ENCODE measurements at places on chromosomes 16 and 17. TPM values are rescaled to one million over a fixed set of nuclear protein-coding genes. Genes with fewer than 3 reads are reported as not detected.

The CTRL gene
- 1.7 TPM for total RNA-seq

The CACNG4 gene
- 5.9 TPM for total RNA-seq

The UMOD gene
- not detected for total RNA-seq

The SYNGR2 gene
- 50.0 TPM for total RNA-seq

DNA sequence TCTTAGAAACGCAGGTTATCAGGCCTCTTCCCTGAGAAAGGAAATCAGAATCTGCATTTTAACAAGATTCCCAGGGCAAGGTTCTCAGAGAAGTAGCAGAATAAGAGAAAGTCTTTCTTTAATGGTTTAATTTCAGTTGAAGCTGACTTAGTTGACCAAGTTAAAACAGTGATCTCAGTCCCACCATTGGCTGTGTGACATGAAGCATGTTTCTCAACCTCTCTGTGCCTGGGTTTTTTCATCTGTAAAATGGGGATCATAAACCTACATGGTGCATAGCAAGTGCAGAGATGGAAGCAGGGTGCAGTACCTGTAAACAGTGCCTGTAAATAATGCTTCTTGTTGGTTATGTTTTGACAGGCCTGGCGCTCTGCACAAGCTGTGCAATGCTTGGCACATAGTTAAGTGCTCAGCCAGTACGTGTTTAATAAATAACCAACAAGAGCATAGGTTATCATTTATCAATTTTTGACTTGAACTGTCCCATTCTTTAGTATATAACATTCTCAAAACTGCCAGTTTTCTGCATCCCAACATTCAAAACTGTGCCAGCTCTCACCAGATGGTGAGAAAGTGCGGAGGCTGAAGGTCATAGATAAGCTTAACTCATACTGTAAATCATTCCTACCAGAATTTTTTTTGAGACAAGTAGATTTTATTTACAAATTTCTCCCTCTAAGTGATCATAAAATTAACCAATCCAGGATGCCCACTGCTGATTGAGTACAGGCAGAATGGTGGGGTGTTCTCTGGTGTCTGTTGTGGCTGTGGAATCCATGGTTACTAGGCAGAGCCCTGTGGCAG lies 6.9 kb downstream of the C17orf67 start:
- no peaks in the 10 kb centered on the region for H3K36me3 ChIP-seq
- no peaks in the 10 kb centered on the region for H3K27me3 ChIP-seq
- no peaks in the 10 kb centered on the region for H3K4me1 ChIP-seq
- H3K4me3 ChIP-seq = no peak overlapping the region

DNA sequence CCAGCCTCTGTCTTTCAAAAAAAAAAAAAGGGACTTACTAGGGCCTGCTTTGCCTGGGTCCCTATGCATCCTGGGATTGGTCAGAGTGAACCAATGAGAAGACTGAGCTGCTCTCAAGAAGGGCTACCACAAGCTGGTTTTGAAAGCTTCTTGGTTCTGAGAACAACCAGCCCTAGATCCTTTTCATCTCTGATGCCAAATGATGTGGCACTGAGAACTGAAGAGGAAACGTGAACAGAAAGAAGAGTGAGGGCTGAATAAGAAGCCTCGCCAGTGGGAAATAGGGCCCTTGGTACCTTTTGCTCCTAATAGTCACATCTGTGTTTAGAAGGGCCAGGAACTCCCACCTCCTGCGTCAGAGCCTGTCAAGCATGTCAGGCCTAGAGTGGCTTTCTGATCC lies 10.7 kb downstream of the TACO1 start:
- H3K4me3 ChIP-seq = no peak overlapping the region
- no peaks in the 10 kb centered on the region for H3K27me3 ChIP-seq
- H3K36me3 ChIP-seq = peaks cover 11% of the 10 kb centered on the region
- H3K27ac ChIP-seq = no peak overlapping the region
- DNase-seq = no peak

GRCh38 chr17:59688008-59688407 lies 19.2 kb downstream of the PTRH2 start:
- H3K4me1 ChIP-seq = no peaks in the 10 kb centered on the region
- H3K4me3 ChIP-seq = no peak overlapping the region
- H3K27me3 ChIP-seq = no peaks in the 10 kb centered on the region
- peaks cover 13% of the 10 kb centered on the region for H3K36me3 ChIP-seq
- DNase-seq = no peak

- no peaks in the 10 kb centered on the region for H3K36me3 ChIP-seq
- H3K4me3 ChIP-seq = no peak overlapping the region
- H3K27me3 ChIP-seq = no peaks in the 10 kb centered on the region
- no peak for DNase-seq
- H3K27ac ChIP-seq = no peak overlapping the region
These were observed 28.0 kb upstream of the MAF start for GRCh38 chr16:79628501-79628975.

- no peak overlapping the region for H3K4me3 ChIP-seq
- DNase-seq = no peak
- peaks cover 2% of the 10 kb centered on the region for H3K4me1 ChIP-seq
- H3K27ac ChIP-seq = no peak overlapping the region
These were observed 26.6 kb downstream of the ACSF3 start for GRCh38 chr16:89120281-89120680.

- H3K4me3 ChIP-seq = no peak overlapping the region
- no peak overlapping the region for H3K27ac ChIP-seq
- no peaks in the 10 kb centered on the region for H3K27me3 ChIP-seq
- DNase-seq = no peak
These were observed 53.1 kb downstream of the AIPL1 start for GRCh38 chr17:6381526-6382465.

DNA sequence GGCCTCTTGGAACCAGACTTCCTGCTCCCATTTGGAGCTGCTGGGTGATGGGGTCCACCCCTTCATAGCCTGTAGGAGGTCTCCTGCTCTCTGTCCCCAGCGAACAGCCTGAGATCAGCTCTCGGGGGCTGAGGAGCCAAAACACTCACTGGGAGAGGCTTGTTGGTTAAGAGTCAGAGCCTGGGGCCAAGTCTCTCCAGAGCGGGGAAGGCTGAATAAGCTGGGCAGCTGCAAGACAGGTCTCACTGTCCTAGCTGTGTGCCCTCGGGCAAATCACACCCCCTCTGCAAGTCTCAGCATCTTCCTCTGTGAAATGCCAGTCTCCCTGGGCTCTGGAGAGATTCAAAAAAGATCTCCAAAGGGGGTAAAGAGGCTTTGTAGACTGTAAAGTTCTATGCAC lies 174.6 kb downstream of the WSCD1 start:
- DNase-seq = no peak
- H3K27ac ChIP-seq = no peak overlapping the region
- H3K4me3 ChIP-seq = no peak overlapping the region
- no peaks in the 10 kb centered on the region for H3K27me3 ChIP-seq
- H3K36me3 ChIP-seq = no peaks in the 10 kb centered on the region

GRCh38 chr17:6380915-6381438 lies 53.9 kb downstream of the AIPL1 start:
- H3K27me3 ChIP-seq = no peaks in the 10 kb centered on the region
- no peak overlapping the region for H3K27ac ChIP-seq
- H3K4me3 ChIP-seq = no peak overlapping the region
- H3K36me3 ChIP-seq = no peaks in the 10 kb centered on the region
- DNase-seq = no peak
- peaks cover 3% of the 10 kb centered on the region for H3K4me1 ChIP-seq

GRCh38 chr17:57091186-57091618 lies 6.2 kb downstream of the AKAP1 start:
- DNase-seq = no peak
- H3K4me1 ChIP-seq = peaks cover 37% of the 10 kb centered on the region
- no peak overlapping the region for H3K4me3 ChIP-seq
- H3K36me3 ChIP-seq = no peaks in the 10 kb centered on the region
- no peak overlapping the region for H3K27ac ChIP-seq

Data from H1 (cell line).